Trophoblast cell (in vitro differentiated cells and primary cell): ENCODE measurements at places on chromosomes 3 and 15.

DNA sequence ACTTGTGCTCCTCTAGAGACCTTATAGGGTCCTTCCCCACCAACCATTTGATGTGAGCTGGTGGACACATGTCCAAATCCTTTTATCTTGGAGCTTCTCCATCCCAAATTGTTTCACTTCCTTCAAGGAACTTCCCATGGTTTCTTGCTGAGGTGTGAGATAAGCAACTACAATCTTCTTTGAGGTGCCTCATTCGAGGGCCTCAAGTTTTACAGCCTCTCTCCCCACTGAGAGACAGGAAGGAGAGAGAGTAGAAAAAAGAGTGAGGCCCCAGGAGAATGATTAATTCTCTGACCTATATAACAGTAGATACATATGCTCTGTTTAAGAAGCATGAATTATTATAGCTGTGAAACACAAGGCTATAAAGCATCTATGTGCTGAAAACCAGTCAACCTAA lies 70.5 kb downstream of the SUMF1 start:
- no peak for DNase-seq

- no peak for DNase-seq
Measured at GRCh38 chr15:76815421-76815820, 89.7 kb downstream of the SCAPER start.

GRCh38 chr3:9498781-9499180 lies 54.8 kb downstream of the LHFPL4 start:
- DNase-seq = no peak

- DNase-seq = no peak
Measured at GRCh38 chr3:128447561-128448013, 19.1 kb downstream of the DNAJB8 start.

- no peak for DNase-seq
Measured at GRCh38 chr15:85805420-85805819, 10.7 kb upstream of the KLHL25 start.
